ENCODE measurements at places on chromosomes 2 and 18.

DNA sequence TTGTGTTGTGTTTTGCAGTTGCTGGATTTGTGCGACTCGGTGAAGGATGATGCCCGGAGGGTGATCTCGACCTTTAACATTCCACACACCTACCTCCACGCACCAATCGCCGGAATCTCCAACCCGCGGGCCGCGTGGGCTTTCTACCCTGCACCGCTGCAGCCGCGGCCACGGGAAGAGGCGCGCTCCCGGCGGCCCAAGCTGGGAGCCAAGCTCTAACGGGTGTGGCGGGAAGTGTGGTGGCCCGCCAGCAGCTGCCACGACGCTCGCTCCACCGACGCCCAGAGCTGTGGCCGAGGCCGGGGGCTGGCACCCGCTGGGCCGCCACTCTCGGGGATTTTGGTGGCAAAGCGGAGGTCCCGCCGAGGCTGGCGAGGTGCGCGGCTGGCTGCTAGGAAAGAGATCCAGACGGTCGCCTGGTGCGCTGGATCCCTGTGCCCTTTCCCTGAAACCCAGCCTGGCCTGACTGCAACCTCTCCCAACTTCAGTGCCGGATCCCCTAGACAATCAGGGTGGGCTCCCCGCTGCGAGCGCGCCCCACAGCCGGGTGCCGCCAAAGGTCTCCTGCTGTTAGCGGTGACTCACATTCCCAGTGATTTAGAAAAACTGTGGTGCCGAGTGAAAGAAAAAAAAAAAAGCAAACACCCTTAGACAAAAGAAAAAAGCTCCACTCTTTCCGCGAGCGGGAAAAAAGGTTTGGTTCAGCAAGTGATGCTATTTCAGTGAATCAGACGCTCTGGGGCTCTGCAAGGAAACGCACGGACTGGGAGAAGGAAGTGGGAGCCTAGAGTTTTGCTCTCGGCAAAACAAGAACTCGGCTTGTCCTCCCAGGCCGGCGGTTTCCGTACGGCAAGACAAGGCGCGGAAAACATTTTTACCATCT, 2.9 kb upstream of the BCL2L11 start:
- peak overlapping the region; percentile 56 for H3K27ac ChIP-seq
- H3K36me3 ChIP-seq: no peaks in the 10 kb centered on the region
- H3K27me3 ChIP-seq: peaks cover 48% of the 10 kb centered on the region
- DNase-seq: peak; percentile 34
- peak overlapping the region; percentile 78 for H3K4me3 ChIP-seq

- H3K36me3 ChIP-seq: no peaks in the 10 kb centered on the region
- DNase-seq: no peak
- H3K4me3 ChIP-seq: no peak overlapping the region
- peaks cover 3% of the 10 kb centered on the region for H3K27me3 ChIP-seq
- H3K27ac ChIP-seq: no peak overlapping the region
Measured at GRCh38 chr2:167875529-167875928, 371.9 kb downstream of the STK39 start.

DNA sequence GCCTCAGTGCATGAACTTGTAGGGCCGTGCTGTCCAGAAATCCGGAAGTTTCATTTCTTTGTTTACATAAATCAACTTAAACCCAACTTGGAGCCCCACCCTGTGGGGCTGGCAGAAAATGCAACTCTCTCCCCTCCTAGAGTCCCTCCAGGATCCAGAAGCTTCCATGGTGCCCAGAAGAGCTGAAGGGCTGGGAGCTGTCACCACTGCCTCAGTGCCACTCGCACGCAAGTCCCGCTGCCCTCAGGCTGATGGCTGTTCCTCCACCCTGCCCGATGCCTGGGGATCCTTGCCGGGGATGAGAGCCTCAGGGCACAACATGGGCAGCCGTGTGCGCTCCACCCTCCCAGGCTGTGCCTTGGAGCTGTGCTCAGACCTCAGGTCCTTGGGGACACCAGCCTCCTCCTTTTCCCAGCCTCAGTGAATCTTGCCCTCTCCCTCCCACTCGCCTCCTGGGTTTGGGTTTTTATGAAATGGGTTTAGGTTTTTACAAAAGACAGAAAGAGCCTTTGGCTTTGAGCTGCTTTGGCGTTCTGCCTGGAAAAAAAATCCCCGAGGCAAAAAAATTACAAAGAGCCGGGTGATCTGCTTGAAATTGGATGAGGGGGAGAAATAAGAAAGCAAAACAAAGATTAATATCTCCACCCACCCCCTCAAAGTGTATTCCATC, 155.2 kb downstream of the TWIST2 start:
- no peak overlapping the region for H3K27ac ChIP-seq
- DNase-seq: no peak
- H3K4me1 ChIP-seq: no peaks in the 10 kb centered on the region
- H3K4me3 ChIP-seq: no peak overlapping the region
- H3K36me3 ChIP-seq: no peaks in the 10 kb centered on the region
- peaks cover 18% of the 10 kb centered on the region for H3K27me3 ChIP-seq

- no peak overlapping the region for H3K4me3 ChIP-seq
- peaks cover 24% of the 10 kb centered on the region for H3K27me3 ChIP-seq
- H3K27ac ChIP-seq: no peak overlapping the region
- DNase-seq: no peak
Measured at GRCh38 chr2:100350661-100351185, 28.4 kb upstream of the LONRF2 start.

GRCh38 chr18:12307701-12308385, at the start of gene TUBB6:
Gene TUBB6, plus strand, starts transcription at chr18:12308241. Its CDS starts 52 bp downstream, at chr18:12308293.
- H3K27me3 ChIP-seq: peaks cover 62% of the 10 kb centered on the region
- DNase-seq: peak; percentile 74
- H3K27ac ChIP-seq: no peak within 1 kb of the TSS
- H3K4me3 ChIP-seq: peak within 1 kb of the TSS; percentile 73
- H3K4me1 ChIP-seq: peaks cover 14% of the 10 kb centered on the region
- peaks cover 14% of the 10 kb centered on the region for H3K36me3 ChIP-seq

- DNase-seq: no peak
- no peak overlapping the region for H3K27ac ChIP-seq
- no peaks in the 10 kb centered on the region for H3K4me1 ChIP-seq
- H3K36me3 ChIP-seq: no peaks in the 10 kb centered on the region
Measured at GRCh38 chr2:56985609-56986008, 801.8 kb downstream of the CCDC85A start.

DNA sequence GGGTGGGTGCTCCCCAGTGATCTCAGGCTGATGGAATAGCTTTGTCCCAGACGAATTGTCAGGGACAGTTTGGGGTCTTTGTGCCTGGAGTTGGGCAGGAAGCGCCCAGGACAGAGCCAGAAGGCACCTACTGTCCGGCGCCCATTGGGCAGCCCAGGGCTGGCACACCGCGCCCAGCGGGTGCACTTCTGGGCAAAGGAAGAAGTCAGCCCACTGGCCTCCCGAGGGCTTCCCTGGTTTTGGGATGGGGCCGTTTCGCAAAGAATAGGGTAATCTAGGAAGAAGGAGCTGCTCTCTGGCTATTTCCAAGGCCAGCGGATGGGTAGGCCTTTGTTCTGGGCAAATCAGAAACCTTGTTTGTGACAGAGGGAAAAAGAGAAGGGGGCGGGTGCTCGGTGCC, 3.5 kb upstream of the SIX2 start:
- no peak for DNase-seq
- peak overlapping the region; percentile 34 for H3K4me3 ChIP-seq
- peaks cover 13% of the 10 kb centered on the region for H3K4me1 ChIP-seq
- no peaks in the 10 kb centered on the region for H3K36me3 ChIP-seq

- H3K36me3 ChIP-seq: peaks cover 2% of the 10 kb centered on the region
- H3K4me1 ChIP-seq: no peaks in the 10 kb centered on the region
- H3K4me3 ChIP-seq: no peak overlapping the region
- no peak for DNase-seq
Measured at GRCh38 chr2:36455788-36456187, 100.2 kb downstream of the CRIM1 start.

DNA sequence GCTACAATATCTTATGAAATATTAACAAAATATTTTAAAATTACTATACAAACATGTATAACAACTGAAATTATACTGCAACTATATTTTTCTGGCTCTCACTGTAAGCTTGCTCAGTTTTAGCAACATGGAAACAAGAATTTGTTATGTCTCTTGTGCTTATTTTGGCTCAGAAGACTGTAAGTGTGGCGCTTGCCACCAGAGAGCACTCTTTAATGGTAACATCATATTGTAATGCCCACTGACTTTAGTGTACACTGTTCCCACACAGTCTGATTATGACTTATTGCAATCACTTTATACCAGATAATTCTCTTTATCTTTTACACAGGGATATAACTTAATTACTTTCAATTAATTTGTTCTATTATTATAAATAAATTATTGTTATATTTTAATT, 1500.6 kb upstream of the TMEFF2 start:
- H3K4me1 ChIP-seq: no peaks in the 10 kb centered on the region
- no peak overlapping the region for H3K4me3 ChIP-seq
- no peak for DNase-seq
- no peaks in the 10 kb centered on the region for H3K27me3 ChIP-seq
- H3K36me3 ChIP-seq: no peaks in the 10 kb centered on the region
- H3K27ac ChIP-seq: no peak overlapping the region

- H3K36me3 ChIP-seq: no peaks in the 10 kb centered on the region
- H3K27me3 ChIP-seq: no peaks in the 10 kb centered on the region
- H3K27ac ChIP-seq: no peak overlapping the region
- no peak overlapping the region for H3K4me3 ChIP-seq
- H3K4me1 ChIP-seq: no peaks in the 10 kb centered on the region
- no peak for DNase-seq
Measured at GRCh38 chr2:185823773-185824172, 85.2 kb downstream of the FSIP2 start.

DNA sequence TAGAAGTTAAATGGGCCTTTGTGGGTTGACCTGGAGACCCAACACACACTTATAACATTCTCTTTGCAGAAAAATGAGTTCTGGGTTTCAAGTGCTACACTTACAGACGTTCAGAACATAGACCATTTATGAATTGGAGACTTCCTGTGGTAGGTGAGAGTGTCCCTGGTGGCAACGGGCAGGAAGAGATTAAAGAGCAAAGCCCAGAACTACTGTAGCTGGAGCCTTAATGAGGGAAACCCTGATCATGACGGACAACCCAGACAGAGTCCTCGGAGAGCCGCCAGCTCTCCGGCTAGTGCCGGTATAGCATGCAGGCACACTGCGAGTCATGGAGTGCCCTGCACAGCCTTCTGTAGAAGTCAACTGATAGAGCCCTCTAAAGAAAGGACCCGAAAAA, 44.5 kb upstream of the RMDN2 start:
- H3K27ac ChIP-seq: no peak overlapping the region
- H3K4me3 ChIP-seq: no peak overlapping the region
- peaks cover 8% of the 10 kb centered on the region for H3K4me1 ChIP-seq
- no peak for DNase-seq
- H3K27me3 ChIP-seq: peaks cover 23% of the 10 kb centered on the region

DNA sequence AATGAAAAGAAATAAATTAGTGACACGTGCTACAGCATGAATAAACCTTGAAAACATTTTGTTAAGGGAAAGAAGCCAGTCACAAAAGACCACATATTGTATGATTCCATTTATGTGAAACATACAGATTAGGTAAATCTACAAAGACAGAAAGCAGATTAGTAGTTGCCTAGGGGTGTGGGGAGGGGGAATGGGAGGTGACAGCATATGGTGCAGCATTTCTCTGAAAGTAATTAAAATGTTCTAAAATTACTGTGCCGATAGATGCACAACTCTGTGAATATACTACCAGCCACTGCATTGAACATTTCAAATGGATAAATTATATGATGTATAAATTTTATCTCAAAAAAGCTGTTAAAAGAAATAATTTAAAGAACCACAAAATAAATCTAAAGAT, 161.0 kb downstream of the TRIB2 start:
- H3K4me3 ChIP-seq: no peak overlapping the region
- H3K27ac ChIP-seq: no peak overlapping the region
- no peak for DNase-seq

DNA sequence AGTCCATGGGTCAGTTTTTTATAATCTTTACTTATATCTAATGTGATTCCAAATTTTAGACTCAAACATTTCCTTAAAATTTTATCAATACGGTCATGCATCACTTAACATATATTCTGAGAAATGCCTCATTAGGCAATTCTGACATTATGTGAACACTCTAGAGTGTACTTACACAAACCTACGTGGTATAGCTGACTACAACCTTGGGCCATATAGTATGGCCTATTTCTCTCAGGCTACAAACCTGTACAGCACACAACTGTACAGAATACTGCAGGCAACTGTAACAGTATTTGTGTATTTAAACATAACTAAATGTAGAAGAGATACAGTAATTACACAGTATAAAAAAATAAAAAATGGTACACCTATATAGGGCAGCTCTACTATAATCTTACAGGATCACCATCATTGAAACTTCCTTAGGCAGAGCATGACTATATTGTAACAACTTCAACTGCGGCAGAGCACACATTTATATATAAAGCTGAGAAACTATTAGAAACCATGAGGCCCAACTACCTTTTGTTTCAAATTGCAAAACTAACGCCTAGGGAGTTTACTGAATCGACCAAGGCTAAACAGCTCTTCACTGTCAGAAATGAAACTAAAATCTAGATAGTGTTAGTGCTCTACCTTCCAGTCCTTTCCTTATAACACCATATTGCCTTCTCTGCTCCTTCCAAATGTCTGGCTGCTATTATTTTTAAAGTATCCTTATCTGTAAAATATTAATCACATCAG, 6.9 kb downstream of the YES1 start:
- no peak for DNase-seq
- H3K4me1 ChIP-seq: peaks cover 69% of the 10 kb centered on the region
- peak overlapping the region; percentile 50 for H3K4me3 ChIP-seq
- H3K27me3 ChIP-seq: no peaks in the 10 kb centered on the region

DNA sequence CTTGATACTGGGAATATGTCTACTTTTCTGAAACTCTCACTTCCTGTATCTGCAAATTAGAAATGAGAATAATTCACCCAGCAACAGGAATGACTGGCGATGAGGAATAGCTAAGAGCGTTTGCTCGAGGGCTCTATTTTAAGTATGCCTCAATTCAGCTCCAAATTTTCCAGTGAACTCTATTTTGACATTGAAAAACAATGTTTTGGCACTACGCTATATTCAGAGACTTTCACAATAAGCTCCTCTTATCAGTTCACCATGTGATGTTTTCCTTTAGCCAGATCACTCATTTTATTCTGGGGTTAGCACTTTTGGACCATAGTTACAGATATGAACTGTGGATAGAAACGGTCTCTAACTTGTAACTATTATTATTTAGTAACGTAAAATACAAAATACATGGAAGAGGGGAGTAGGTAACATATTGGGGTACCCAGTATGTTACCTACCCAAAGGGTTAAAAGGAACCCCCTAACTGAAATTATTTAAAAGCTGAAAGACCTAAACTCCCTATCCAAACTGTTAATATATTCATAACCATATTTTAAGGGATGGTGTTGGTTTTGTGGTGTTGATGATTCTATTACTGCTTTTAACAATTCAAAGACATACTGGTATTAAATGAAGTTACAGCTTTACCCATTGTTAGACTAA, 28.1 kb downstream of the SLC40A1 start:
- H3K36me3 ChIP-seq: no peaks in the 10 kb centered on the region
- no peak overlapping the region for H3K4me3 ChIP-seq
- H3K27ac ChIP-seq: no peak overlapping the region
- DNase-seq: no peak
- peaks cover 3% of the 10 kb centered on the region for H3K27me3 ChIP-seq

- H3K4me1 ChIP-seq: no peaks in the 10 kb centered on the region
- no peaks in the 10 kb centered on the region for H3K36me3 ChIP-seq
- DNase-seq: no peak
- no peaks in the 10 kb centered on the region for H3K27me3 ChIP-seq
Measured at GRCh38 chr2:167504061-167504460, 615.8 kb downstream of the XIRP2 start.

GRCh38 chr2:105261061-105261460, 19.5 kb downstream of the GPR45 start:
- H3K4me3 ChIP-seq: no peak overlapping the region
- peaks cover 28% of the 10 kb centered on the region for H3K36me3 ChIP-seq
- H3K27me3 ChIP-seq: no peaks in the 10 kb centered on the region
